ENCODE measurements at places on chromosomes 13 and 19.

DNA sequence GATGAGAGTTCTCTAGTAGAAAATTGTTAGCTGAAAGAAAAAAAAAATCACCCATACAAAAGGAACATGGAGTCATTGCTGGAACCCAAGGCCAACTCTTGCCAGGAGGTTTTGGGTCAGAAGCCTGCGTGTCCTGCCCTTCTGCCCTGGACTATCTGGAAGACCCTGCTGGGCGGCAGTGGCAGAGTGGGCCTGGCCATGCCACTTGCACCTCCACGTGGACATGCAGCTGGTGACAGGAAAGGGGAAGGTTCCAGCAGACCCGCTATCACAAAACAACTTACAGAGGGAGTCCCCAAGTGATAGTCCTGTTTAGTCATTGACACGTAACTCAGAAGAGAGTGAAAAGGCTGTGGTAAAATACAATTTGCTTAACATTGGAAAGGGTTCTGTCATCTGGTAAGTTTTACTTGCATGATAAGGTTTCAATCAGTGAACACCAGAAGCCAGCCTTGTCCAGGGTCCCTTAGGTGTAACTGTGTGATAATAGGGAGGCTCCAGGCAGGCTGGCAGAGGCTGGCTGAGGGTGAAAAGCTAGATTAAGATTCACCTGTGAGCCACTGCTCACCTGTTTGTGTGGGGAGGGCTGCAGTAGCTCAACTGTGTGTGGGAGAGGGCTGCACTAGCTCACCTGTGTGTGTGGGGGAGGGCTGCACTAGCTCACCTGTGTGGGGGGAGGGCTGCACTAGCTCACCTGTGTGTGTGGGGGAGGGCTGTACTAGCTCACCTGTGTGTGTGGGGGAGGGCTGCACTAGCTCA lies 47.8 kb downstream of the COL4A2 start:
- DNase-seq = no peak

DNA sequence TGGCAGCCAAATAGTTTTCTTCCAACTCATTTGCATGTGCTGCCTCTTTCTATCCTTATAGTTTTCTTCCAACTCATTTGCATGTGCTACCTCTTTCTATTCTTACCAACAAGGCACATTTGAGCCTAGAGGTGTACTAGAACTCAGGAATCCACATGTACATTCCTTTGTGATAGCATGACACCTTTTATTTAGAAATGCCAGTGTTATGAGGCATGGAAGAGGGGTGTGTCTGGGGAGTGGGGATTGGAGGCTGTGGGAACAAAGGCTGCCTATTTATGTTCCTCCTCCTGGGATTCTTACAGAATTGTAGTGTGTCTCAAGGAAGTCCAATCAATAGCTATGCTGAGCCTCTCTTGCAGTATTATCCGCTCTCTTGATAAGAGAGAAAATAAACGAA lies 966.7 kb downstream of the PCDH17 start:
- DNase-seq = no peak

GRCh38 chr19:4986471-4986891 lies 17.6 kb downstream of the KDM4B start:
- DNase-seq = no peak

DNA sequence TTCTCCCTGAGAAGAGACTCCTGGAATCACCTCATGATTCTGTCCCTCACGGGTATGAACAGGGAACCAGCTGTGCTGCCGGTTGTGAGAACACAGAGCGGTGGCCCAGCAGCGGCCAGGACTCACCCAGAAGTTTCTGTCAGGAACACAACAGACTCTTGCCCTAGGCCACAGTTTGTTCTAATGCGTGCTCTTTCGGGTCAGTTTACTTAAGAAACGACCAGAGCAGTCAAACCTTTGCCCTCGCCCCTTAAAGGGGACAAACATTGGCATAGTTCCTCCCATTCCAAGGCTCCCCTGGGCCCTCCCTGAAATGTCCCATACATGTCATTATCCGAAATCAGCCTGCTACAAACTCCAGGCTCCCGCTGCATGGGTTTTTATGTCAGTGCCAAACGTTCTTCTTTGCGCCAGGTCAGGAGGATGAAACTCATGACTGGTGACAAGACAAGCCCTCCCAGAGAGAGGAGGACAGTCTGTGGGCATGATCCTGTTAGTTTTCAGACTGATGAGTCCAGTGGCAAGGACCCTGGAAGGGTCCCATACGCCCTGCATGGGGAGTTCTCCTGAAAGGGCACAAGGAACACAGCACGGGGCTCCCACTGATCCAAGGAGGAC lies 18.3 kb downstream of the ZIC5 start:
- no peak for DNase-seq

DNA sequence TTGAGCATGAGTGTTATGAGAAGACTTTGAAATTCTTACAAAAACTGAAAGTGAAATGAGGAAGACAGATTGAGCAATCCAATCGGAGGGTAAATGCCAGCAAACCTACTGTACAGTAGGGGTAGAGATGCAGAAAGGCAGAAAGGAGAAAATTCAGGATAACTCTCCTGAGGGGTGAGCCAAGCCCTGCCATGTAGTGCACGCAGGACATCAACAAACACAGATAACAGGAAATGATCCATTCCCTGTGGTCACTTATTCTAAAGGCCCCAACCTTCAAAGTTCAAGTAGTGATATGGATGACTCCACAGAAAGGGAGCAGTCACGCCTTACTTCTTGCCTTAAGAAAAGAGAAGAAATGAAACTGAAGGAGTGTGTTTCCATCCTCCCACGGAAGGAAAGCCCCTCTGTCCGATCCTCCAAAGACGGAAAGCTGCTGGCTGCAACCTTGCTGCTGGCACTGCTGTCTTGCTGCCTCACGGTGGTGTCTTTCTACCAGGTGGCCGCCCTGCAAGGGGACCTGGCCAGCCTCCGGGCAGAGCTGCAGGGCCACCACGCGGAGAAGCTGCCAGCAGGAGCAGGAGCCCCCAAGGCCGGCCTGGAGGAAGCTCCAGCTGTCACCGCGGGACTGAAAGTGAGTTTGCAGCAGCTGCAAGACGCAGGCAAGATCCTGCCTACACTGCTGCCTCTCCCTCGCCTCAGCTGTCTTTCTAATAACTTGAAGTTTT lies at the start of gene TNFSF13B:
Gene TNFSF13B, plus strand, starts transcription at position 118 of the 728 bp plus-strand sequence. Its CDS starts 178 bp downstream, at position 296.
- no peak for DNase-seq

DNA sequence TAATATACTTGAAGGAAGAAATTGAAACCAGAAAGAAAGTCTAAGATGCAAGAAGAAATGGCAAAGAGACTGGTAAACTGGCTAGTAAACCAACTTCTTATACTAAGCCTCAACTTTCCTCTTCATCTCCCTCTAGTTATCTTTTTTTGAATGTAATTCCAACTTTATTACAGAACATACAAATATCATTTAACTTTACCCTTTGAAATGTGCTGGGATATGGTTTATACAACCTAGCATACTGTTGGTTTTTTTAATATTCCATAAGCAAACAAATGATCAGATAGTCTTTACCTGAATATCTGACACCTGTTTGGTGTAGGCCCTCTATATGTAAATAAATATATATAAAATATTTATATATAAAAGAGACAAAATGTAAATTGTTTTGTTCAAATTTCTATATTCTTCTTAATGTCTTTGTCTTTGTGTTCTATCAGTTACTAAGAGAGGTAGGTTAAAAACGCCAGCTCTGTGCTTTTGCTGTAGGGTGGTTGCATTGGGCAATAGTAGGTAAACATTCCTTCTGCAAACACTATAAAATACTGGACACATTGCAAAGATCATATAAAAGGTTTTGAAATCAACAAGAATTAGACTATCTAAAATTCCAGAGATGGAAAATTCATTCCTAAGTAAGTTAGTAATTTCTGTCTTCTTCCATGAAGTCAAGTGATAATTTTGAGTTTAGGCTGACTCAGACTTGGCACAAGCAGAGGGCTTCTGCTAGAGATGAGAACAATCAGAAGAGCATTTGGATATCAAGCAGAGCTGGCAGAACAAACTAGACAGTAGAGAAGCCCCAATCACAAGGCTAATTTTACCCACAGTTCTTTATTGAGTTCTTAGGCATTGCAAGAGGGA lies 383.3 kb downstream of the RFC3 start:
- no peak for DNase-seq

GRCh38 chr19:44951179-44952159 lies 3.7 kb upstream of the CLPTM1 start:
- DNase-seq = peak; percentile 19

DNA sequence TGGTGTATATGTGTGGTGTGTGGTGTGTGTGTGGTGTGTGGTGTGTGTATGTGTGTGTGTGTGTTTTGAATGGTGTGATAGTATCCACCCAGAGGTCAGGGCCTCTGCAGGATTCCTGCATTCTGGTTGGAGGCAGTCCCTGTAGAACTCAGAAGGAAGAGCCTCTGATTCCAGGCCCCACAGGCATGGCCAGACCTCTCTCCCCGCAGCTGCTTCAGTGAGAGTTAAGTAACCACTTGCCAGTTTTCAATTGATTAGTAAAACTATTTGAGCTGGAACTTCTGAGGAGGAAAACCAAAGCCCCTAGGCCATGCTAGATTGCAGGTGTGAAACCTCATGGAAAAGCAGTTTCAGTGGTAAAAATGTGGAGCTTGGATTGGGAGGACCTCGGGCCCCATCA lies 2.1 kb downstream of the ATP12A start:
- DNase-seq = no peak

GRCh38 chr13:33135097-33135496 lies 118.9 kb downstream of the KL start:
- no peak for DNase-seq

GRCh38 chr19:9586764-9587163 lies 2.5 kb upstream of the ZNF121 start:
- peak; percentile 56 for DNase-seq

DNA sequence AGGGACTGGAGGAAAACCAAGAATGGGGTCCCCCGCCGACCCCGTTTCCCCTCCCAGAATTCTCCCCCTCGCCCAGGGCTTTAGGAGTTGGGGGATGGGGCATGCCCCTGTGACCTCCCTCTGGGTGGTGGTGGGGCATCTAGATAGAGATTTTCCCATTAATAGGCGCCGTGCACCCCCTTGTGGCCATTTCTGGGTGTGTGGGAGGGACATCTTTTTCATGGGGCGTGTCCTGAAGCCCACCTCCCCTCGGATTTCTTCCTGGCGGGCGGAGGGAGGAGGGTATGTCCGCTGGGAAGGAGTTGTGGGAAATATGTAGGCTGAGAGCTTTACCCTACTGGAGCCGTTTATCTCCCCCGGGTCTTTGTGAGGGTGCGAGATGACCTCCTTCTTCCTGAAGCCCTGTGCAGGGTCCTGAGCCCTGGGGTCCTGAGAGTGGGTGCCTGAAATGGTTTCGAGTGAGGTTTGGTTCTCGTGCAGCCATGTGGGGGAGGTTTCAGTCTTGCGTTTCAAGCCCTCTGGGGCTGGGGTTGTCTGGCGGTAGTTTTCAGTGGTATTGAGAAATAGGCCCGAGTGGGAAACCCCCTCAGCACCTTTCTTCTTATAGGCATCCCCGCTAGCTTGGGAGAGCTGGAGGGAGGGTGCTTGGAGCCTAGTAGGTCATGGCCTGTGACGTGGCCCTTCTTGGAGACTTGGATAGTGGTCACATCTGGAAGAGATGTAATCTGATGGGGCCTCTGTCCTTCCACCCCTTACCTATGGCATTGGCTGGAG lies 1.0 kb downstream of the PRMT1 start:
- DNase-seq = peak; percentile 56

DNA sequence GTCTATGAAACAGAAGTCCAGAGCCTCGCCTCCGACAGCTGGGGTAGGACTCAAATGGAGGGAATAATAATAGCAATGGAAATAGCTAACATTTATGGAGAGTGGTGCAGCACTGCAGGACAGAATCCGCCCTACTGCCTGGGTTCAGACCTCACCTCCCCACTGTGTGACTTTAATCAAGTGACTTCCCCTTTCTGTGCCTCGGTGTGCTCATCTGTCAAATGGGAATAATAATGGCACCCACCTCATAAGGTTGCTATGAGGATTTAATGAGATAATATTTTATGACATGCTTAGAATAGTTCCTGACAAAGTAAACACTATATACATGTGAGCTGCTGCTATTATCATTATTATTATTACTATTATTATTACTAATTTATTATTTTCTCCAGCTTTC lies 3.2 kb downstream of the LRFN1 start:
- no peak for DNase-seq

- DNase-seq = peak; percentile 80
Measured at GRCh38 chr13:103883164-103883563, 816.9 kb upstream of the SLC10A2 start.

GRCh38 chr19:17125728-17126677 lies 50.4 kb downstream of the MYO9B start:
- DNase-seq = no peak

DNA sequence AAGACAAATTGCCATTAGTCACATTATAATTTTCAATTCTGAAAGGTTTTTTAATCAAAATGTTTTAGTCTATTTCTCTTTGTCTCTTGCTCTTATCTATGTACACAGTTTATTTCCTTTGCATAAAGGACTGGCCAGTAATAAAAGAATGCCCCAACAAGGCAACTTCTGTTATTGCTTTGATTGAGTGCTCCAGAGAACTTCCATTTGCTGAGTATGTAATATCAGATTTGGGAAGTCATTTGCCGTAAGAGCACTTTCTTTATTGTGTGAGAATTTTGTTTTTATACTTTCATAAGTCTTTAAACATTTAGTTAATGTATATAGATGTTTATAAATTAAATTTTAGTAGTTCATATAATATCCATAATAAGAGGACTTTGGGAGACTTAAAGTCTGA lies 1140.4 kb downstream of the PCDH9 start:
- no peak for DNase-seq

DNA sequence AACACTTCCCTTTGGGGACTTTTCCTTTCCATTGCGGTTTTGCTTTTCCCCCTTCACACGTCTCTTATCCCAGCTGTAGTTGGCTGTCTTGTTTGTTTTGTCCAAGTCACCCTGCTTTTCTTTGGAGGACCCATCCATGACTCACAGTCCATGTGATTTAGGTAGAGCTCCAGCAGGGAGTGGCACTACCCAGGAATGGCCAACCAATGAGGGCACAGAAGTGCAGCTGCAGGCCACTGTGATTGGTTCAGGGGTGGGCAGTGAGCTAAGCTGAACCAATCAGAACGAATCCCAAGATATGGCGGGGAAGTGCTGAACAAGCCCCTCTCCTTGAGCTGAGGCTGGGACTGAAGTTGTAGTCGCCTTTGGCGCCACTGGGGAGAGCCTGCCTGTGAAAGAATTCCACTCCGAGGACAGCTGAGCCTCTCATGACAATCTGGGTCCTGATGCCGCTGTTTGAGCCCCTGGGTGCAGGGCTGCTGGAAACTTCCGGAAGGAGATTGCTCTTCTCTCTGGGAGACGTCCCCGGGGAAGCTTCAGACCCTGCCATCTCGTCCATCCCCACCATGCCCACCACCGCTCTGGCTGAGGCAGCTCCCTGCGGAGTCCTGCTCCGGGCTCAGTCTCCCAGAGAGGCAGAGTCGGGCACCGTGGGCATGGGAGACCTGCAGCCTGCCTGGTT lies 62.9 kb upstream of the URI1 start:
- DNase-seq = no peak
